ENCODE measurements at places on chromosomes 4 and X.

DNA sequence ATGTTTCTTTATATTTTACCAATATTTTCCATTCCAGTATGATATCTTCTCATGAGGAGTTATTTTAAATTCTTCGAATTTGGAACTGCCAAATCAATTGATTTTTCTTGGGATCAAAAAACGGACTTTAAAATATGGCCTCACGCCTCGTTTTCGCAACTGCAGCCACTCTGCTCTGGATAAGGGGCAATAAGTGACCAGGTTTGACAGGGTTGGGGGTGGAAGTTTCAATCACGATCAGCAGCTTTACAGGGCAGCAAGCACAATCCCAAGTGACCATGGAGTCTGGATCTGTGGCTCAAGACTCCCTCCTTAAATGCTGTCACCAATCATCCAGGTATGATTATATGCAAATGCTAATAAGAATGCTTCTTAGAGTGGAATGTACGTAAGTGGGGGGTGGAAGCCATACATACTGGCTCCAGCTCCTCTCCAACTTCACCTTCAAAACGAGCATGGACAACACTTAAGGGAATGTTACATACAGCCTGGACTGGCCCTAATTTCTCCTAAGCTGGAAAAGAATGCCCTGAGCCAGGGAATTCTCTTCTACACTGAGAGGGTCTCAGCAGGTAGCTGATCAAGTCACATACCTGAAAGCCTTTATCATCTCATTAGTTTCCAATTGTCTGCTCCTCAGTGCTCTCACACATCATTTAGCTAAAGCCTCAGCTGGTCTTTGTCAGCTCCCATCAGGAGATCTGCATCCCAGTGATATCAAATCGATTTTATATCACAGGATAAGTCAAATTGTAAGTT lies 176.9 kb upstream of the DCAF8L1 start:
- no peak for DNase-seq

GRCh38 chr4:168551945-168552695 lies 55.3 kb downstream of the PALLD start:
- no peak for DNase-seq

- no peak for DNase-seq
Observed at GRCh38 chr4:127993151-127993550, 27.9 kb downstream of the ABHD18 start.

DNA sequence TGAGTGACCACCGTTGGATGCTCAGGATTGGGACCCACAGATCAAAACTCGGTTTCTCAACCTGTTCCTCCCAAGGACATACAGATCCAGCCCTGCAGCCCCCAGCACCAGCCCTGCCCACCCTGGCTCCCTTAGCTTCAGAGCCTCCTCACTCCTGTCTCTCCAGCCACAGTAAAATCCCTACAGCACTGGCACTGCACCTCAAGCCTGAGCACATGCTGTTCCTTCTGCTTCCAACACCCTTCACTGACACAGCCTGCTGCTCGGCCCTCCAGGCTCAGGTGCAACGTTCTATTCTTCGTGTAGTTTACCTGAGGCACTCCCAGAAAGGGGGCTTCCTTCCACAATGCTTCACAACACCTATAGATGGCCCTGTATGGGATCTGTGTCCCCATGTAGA lies 163.6 kb downstream of the EVC2 start:
- no peak for DNase-seq

DNA sequence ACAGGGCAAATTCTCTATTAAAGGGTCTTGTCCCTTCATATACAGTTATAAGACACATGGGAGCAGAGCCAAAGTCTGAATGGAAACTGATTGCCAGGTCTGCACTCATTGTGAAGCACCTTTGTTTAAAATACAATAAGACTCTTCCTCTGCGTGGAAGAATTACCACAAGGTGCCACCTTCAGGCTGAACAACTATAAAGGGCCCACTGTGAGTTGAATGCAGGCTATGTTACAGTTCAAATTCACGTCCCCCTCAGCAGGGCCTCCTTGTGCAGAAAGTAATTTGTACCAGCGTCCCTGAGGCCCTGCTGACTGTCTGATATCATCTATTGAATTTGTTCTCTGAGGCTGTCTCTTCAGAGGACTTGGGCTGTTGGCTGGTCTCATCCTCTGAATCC lies 225.8 kb upstream of the TEX13C start:
- no peak for DNase-seq

- no peak for DNase-seq
Observed at GRCh38 chrX:21865436-21865835, 9.6 kb downstream of the YY2 start.

- DNase-seq: no peak
Observed at GRCh38 chr4:110610620-110610939, 12.3 kb downstream of the PITX2 start.

DNA sequence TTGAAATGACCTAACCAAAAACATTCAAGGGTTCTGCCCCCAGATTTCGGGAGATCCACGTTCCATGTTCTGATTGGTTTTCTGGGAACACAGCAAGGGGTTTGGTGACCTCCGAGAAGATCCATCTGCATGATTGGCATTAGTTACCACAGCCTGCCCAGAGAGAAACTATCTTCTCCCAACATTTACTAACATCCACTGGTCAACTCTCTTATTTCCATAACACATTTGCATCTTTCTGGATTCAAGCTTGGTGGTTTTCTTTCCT lies 15.6 kb downstream of the SHOX start:
- DNase-seq: no peak

- DNase-seq: no peak
Observed at GRCh38 chr4:41487868-41488440, 50.0 kb upstream of the LIMCH1 start.

- no peak for DNase-seq
Observed at GRCh38 chr4:150302553-150302952, 224.3 kb downstream of the DCLK2 start.

DNA sequence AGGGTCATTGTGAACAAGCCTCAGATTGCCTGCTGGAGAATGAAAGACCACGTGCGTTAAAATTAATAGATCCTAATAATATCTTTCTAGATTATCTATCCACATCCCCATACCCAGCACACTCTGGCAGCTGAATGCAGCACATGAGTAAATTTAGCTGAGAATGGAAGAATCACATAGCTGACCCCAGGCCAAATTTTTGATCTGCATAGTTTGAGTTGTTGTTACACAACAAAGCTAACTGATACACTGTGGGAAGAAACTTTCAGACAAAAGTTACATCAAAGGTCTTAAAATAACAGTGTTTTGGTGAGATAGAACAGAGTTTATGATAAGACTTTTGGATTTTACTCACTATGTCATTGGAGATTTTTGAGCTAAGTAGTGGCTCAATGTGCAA lies 72.4 kb upstream of the ANXA10 start:
- DNase-seq: no peak

DNA sequence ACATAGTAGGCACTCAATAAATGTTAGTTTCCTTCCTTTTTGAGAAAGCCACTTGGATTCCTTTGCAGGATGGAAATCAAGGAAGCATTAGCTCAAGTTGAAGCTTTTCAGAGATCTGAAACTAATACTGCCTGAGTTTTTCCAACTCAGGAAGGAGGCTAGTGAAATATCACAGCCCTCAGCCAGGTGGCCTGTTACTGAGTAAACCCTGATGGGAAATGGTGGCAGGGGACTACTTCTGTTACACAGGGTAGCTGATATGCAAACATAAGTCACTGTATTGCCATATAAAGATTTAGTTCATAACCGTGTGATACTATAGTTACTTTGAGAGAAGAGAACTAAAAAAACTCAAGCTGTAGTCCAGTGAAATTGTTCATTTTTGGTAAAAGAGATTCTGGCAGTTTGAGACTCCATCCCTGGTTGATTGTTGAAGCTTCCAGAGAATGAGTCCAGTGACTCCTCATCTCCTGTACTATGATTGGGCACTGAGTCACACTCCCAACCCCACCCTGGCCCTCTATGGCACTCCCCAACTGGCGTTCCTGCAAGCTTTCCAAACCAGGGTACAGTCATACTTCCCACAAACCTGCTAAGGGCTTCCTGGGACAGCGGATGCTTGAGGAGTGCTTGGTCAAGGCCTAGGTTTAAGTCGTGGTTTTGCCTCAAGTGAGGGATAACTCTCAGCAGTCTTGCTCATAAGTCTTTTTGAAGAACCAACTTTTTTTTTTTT lies 81.8 kb downstream of the MID1IP1 start:
- DNase-seq: no peak

GRCh38 chr4:163781726-163782125 lies 287.2 kb downstream of the TMA16 start:
- DNase-seq: no peak

- no peak for DNase-seq
Observed at GRCh38 chr4:64807821-64808220, 398.6 kb upstream of the TECRL start.

GRCh38 chrX:10636851-10637250 lies 16.5 kb upstream of the MID1 start:
- no peak for DNase-seq

DNA sequence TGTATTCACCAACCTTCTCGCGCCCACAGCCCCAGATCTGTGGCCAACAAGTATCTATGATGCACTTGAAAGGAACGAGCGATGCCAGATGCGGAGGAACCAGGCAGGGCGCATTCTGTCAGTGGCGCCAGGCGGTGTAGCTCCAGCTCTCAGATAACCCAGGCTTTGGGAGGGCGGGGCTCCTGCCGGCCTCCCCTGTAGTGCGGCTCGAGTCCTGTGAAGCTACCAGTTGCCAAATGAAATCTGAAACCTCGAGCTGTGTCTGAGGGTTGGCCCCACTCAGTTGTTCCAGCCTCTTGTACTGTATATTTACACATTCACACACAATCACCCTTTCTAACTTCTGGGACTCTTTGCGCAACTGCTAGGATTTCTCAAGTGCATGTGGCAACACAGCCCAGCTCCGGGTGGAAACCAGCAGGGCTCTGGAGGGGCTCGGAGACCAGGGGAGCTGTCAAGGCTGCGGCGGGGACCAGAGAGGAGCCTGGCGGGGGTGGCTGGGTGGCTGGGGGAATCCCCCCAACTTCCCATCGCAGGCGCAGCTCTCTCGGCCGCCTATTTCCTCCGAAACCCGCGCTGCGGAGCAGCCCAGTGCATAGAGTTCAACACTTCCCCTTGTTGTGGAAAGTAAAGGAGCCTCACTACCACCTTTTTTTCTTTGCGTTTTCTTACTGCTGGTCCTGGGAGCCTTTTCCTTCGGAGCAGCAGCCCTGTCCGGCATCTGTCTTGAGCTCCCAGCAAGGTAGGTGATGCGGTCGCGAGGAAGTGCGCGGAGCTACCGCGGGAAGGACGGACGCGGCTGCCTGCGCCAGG lies at the start of gene ARHGAP24:
TSS of gene ARHGAP24 (plus strand) at position 333 of the 813 bp plus-strand sequence.
- no peak for DNase-seq

DNA sequence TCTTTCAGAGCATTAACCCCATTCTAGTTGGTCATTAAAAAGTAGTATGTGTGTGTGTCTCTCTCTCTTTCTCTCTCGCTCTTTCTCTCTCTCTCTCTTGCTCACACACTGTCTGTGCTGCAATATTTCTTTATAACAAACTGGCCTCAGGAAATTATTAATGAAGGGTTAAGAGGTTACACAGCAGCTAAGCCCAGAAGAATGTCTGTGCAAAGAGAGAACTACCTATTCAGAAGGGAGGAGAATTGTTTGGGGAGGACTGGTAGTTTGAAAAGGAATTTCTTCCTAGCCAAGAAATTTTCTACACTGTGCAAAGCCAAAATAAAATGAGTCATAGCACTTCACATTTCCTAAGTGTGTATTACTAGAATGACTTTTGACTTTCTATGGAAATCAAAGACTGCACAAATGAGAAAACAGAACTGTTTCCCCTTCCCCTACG lies 22.2 kb downstream of the PDGFC start:
- DNase-seq: no peak

DNA sequence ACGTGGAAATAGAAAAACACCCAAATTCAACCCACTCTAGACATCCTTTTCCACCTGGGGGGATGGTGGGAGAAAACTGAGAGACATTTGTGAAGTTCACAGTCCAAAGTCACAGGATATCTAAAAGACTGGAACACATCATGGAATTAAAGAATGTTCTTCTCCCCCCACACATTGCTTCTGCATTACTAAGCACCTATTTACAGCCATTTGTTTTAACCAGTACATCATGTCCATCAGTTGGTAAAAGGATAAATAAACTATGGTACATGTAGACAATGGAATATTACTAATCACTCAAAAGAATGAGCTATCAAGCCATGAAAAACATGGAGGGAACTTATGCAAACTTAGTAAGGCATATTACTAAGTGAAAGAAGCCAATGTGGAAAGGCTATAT lies 185.5 kb upstream of the ANXA10 start:
- DNase-seq: no peak

GRCh38 chr4:3223956-3224748 lies 24.8 kb upstream of the MSANTD1 start:
- no peak for DNase-seq

- DNase-seq: no peak
Observed at GRCh38 chrX:45850197-45850774, 649.6 kb upstream of the DIPK2B start.

- no peak for DNase-seq
Observed at GRCh38 chr4:154626793-154627484, 14.5 kb upstream of the FGG start.

GRCh38 chr4:110613745-110614144 lies 9.1 kb downstream of the PITX2 start:
- no peak for DNase-seq

- DNase-seq: no peak
Observed at GRCh38 chr4:149790172-149790907, 25.3 kb downstream of the IQCM start.
